Neural crest cell (in vitro differentiated cells): ENCODE measurements at places on chromosomes 1 and 21.

DNA sequence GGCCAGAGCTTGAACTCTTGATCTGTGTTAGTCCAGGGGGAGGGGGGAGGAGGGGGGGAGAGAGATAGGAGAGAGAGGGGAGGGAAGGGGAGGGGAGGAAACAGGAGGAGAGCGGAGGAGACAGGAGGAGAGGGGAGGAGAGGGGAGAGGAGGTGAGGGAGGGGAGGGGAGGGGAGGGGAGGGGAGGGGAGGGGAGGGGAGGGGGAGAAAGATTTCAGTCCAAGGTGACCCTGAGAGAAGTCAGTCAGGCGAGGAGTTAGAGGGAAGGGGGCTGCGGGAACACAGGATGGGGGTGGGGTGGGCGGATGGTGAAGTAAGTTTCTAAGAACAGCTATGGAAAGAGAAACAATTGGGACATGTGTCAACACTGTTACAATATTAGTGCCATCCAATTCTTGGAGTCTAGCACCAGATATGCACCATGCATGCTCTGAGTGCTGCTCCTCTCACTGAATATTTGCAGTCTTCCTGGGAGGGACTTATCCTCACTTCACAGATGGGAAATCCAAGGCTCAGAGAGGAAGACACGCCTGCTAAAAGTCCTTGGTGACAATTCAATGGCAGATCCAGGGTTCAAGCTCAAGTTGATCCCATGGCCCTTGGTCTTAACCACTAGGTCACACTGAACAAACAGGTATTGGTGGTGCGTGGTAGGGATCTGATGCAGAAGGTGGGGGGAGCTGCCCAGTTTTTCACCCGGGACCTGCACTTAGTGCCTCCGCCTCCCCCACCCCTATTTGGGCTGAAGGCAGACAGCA, 42.5 kb upstream of the ECE1 start:
- peaks cover 47% of the 10 kb centered on the region for H3K4me1 ChIP-seq
- no peak for DNase-seq
- H3K4me3 ChIP-seq = no peak overlapping the region
- no peak overlapping the region for H3K27ac ChIP-seq

DNA sequence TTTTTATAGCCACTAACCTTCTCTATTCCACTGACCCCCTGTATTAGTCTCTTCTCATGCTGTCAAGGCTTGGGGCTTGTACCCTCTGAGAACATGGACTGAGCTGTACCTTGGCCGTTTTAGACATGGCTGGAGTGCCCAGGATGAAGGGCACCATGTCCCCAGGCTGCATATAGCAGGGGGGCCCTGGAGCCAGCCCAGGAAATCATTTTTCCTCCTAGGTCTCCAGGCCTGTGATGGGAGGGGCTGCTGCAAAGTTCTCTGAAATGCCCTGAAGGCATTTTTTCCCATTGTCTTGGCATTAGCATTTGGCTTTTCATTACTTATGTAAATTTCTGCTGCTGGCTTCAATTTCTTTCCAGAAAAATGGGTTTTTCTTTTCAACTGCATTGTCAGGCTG, 119.5 kb downstream of the NTMT2 start:
- H3K4me3 ChIP-seq = no peak overlapping the region
- H3K27me3 ChIP-seq = peaks cover 1% of the 10 kb centered on the region
- no peaks in the 10 kb centered on the region for H3K36me3 ChIP-seq
- DNase-seq = no peak
- H3K4me1 ChIP-seq = no peaks in the 10 kb centered on the region
- H3K27ac ChIP-seq = no peak overlapping the region

GRCh38 chr21:41316200-41317062, at the start of gene FAM3B:
Gene FAM3B (plus strand): TSS chr21:41316801. CDS start chr21:41316880, 79 bp downstream.
- DNase-seq = no peak
- peaks cover 46% of the 10 kb centered on the region for H3K27me3 ChIP-seq
- H3K4me3 ChIP-seq = peak within 1 kb of the TSS; percentile 62
- H3K27ac ChIP-seq = no peak within 1 kb of the TSS
- no peaks in the 10 kb centered on the region for H3K36me3 ChIP-seq
- H3K4me1 ChIP-seq = peaks cover 10% of the 10 kb centered on the region

DNA sequence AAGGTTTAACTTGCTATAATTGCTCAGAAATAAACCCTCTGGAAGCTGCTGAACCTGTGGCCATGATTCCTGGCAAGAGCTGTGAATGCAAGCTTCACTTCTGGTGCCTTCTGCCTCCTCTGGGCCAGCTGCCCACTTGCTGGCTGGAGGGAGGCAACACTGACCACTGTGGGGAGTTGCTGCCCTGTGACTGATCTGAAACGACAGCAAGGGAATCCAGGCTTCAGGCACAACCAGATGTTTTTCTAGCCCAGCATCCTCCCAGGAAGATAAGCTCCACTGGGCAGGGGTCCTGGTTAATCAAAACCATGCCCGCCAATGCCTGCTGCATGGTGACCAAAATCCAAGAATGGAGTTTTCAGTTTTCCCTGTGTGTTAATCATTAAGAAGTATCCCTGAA, 180.0 kb upstream of the HMGB4 start:
- H3K36me3 ChIP-seq = no peaks in the 10 kb centered on the region
- no peak overlapping the region for H3K27ac ChIP-seq
- no peak for DNase-seq
- peaks cover 40% of the 10 kb centered on the region for H3K27me3 ChIP-seq

GRCh38 chr1:207424570-207425131, 29.5 kb upstream of the CR2 start:
- H3K27me3 ChIP-seq = peaks cover 61% of the 10 kb centered on the region
- peaks cover 5% of the 10 kb centered on the region for H3K4me1 ChIP-seq
- no peak overlapping the region for H3K27ac ChIP-seq
- H3K36me3 ChIP-seq = no peaks in the 10 kb centered on the region

- no peak overlapping the region for H3K27ac ChIP-seq
- H3K4me1 ChIP-seq = peaks cover 8% of the 10 kb centered on the region
- no peaks in the 10 kb centered on the region for H3K36me3 ChIP-seq
These were observed 25.9 kb upstream of the PEF1 start for GRCh38 chr1:31670593-31670964.
